HepG2 (cell line): ENCODE measurements at places on chromosomes 5 and 9. TPM values are rescaled to one million over a fixed set of nuclear protein-coding genes. Genes with fewer than 3 reads are reported as not detected.

DNA sequence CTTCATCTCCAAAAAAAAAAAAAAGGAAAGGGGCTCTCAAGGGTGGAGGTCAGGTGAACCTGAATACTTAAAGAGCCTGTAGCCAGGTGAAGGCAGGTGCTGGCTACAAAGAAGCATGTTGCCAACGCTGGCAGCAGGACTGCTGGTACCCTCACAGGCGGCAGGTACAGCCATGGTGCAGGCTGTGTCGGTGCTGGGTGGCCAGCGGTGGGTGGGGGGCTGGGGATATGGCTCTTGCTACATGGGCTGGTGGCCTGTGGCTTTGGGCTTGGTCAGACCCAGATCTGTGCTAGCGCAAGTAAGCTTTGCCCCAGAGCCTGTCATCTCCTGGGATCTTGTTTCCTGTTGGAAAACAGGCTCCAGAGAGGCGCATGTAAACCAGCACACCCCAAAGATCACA, 86.3 kb upstream of the PHYKPL start:
- H3K4me1 ChIP-seq: no peaks in the 10 kb centered on the region
- no peak overlapping the region for H3K4me3 ChIP-seq
- H3K36me3 ChIP-seq: no peaks in the 10 kb centered on the region
- H3K27me3 ChIP-seq: peaks cover 12% of the 10 kb centered on the region; the same call in 2 of the 3 replicates
- no peak for DNase-seq

Gene ERAP2
- total RNA-seq: 12.8 and 16.6 TPM in 2 replicates

Gene CNTNAP3B
- total RNA-seq: 1.2 and 3.8 TPM in 2 replicates

DNA sequence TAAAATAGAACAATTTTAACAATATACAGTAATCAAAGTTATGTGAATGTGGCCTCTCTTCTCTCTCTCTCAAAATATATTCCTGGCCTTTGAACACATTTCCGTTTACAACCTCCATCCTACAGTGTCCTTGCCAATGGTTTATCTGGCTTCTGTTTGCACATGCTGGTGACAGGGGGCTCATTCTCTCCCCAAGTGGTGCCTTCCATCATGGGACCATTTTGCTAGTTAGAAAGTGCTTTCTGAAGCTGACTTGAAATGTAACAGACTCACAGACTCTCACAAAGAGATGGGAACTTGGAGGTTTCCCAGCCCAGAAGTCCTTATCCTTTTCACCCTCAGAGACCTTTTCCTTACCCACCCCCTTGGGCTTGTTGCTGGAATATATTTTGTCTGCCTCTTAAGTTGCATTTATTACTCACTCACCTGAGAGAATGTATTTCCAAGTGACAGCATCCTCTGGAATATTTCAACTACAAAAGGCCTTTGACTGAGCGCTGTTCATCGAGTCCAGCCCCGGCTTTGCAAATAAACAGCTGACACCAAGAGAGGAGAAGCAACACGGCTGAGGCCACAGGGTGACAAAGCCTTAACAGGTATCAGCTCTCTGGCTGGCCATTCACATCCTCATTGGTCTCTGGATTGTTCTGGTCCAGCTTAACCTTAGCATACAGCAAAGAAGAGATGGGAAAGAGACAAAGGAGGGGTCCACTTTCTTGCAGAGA, 17.5 kb upstream of the ALDH1B1 start:
- peaks cover 65% of the 10 kb centered on the region for H3K4me1 ChIP-seq
- H3K27me3 ChIP-seq: no peaks in the 10 kb centered on the region
- peak overlapping the region; percentile 14; the same call in 1 of the 2 replicates for H3K4me3 ChIP-seq

DNA sequence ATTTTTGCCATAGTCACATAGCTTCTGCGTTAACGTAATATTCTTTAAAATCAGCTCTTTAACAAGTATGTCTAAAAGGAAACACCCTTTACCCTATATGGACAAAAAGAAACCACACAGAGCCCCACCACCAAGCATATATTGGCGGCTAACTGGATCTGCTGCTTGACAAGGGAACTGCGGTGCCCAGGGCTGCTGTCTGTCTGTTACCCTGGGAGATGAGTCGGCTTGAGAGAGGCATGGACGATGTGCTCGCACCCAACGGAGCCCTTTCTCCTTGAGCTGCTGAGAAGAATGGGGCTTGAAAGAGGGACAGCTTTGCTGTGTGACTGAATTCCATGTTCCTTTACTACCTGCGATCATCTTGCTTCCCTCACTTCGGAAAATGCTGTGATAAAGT, 158.6 kb upstream of the SHB start:
- no peaks in the 10 kb centered on the region for H3K36me3 ChIP-seq
- no peaks in the 10 kb centered on the region for H3K27me3 ChIP-seq
- H3K4me3 ChIP-seq: no peak overlapping the region

DNA sequence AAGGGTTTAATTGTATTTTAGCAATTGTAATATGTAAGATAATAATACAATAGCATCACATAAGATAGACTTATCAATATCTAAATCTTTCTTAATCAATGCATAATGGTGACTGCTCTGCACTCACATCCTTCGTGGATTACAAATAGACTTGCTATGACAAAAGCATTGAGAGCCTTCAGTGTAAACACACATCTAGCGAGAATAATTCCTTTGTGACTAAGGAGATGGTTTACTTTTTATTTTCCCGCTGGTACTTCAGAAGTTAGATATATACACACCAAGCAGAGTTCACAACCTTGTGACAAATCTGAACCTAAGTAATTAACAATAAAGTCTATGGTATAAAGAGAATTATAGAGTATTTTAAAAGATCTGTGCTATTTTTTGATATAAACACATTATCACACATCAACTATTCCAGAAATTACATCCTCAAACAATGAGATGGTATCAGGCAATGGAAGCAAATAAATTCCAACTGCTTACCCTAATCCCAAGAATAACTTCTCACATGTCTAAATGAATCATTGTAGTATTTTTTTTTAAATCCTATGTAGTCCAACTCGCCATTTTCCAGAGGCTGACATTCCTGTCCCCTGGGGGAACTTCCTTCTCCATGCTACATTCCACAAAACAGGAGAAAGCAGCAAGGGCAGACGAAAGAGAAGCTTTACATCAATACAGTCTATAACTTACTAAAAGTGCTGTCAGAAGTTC, 51.2 kb downstream of the MAPKAP1 start:
- no peak for DNase-seq
- H3K4me1 ChIP-seq: no peaks in the 10 kb centered on the region
- H3K27ac ChIP-seq: no peak overlapping the region
- H3K4me3 ChIP-seq: no peak overlapping the region
- H3K36me3 ChIP-seq: no peaks in the 10 kb centered on the region

- H3K4me3 ChIP-seq: no peak overlapping the region
- H3K27ac ChIP-seq: no peak overlapping the region
- H3K4me1 ChIP-seq: no peaks in the 10 kb centered on the region
- DNase-seq: no peak
- H3K27me3 ChIP-seq: no peaks in the 10 kb centered on the region
Observed at GRCh38 chr5:163604013-163604412, 98.6 kb downstream of the MAT2B start.

DNA sequence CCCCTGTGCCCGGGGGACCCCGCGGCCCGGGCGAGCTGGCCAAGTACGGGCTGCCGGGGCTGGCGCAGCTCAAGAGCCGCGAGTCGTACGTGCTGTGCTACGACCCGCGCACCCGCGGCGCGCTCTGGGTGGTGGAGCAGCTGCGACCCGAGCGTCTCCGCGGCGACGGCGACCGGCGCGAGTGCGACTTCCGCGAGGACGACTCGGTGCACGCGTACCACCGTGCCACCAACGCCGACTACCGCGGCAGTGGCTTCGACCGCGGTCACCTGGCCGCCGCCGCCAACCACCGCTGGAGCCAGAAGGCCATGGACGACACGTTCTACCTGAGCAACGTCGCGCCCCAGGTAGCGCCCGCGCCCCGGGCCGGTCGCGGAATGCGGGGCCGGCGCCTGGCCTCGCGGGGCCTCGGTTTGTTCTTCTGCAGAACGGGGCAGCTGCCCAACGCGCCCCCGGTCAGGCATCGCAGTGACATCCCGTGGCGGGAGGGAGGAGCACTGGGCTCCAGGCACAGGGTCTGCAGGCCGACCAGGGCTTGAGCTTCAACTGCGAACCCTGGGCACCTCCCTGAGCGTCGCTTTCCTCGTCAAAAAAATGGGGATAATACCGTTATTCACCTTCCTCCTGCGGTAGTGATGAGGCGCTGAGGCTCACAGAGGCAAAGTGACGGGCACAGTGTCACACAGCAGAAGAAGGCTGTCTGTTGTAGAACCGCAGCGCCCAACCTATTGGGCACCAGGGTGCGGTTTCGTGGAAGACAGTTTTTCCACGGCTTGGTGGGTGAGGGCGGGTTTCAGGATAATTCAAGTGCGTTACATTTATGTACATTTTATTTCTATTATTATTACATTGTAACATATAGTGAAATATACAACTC, 777 bp downstream of the ENDOG start:
- peak overlapping the region; percentile 77 for H3K27ac ChIP-seq
- no peak for DNase-seq
- H3K27me3 ChIP-seq: no peaks in the 10 kb centered on the region
- H3K4me1 ChIP-seq: peaks cover 29% of the 10 kb centered on the region
- H3K36me3 ChIP-seq: peaks cover 10% of the 10 kb centered on the region
- H3K4me3 ChIP-seq: peak overlapping the region; percentile 80

Gene DOCK8
- total RNA-seq: 0.38 and 0.63 TPM in 2 replicates

DNA sequence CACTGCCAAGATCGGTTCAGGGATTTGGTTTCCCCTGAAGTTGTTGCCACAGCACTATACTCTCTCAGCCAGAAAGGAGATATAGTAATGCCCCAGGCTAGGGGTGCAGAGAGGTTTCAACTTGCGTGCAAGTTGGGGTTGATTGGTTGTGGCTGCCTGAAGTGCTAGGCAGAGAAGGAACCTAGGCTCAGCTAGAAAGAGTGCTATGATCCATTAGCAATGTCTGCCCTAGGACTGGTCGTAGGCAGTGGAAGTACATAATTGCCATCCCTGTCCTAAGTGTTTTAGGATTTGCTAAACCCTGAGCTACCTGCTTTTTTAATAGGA, 136.6 kb upstream of the SMIM23 start:
- H3K27me3 ChIP-seq: peaks cover 23% of the 10 kb centered on the region; the same call in 1 of the 3 replicates
- H3K4me1 ChIP-seq: no peaks in the 10 kb centered on the region
- DNase-seq: no peak

- H3K36me3 ChIP-seq: no peaks in the 10 kb centered on the region
- H3K27ac ChIP-seq: no peak overlapping the region
- 0 out of 2 replicates have a peak, but pooled peaks cover 1% of the 10 kb centered on the region for H3K27me3 ChIP-seq
- no peaks in the 10 kb centered on the region for H3K4me1 ChIP-seq
Observed at GRCh38 chr5:170278611-170279458, 18.7 kb downstream of the LCP2 start.

Gene ANKS6
- 7.0 and 8.8 TPM in 2 replicates for total RNA-seq

- H3K27ac ChIP-seq: no peak overlapping the region
- no peak for DNase-seq
- no peaks in the 10 kb centered on the region for H3K4me1 ChIP-seq
- peaks cover 20% of the 10 kb centered on the region; the same call in 2 of the 3 replicates for H3K27me3 ChIP-seq
- no peak overlapping the region for H3K4me3 ChIP-seq
Observed at GRCh38 chr5:37875051-37875787, 35.4 kb upstream of the GDNF start.

Gene C9
- not detected in 2 replicates for total RNA-seq

GRCh38 chr9:91474656-91475055, 51.0 kb upstream of the NFIL3 start:
- H3K4me3 ChIP-seq: no peak overlapping the region
- peaks cover 14% of the 10 kb centered on the region for H3K27me3 ChIP-seq
- no peaks in the 10 kb centered on the region for H3K36me3 ChIP-seq
- H3K4me1 ChIP-seq: no peaks in the 10 kb centered on the region
- DNase-seq: no peak

Gene SOHLH1
- 0.15 and 0.32 TPM in 2 replicates for total RNA-seq

Gene BHMT
- total RNA-seq: 6.4 and 10.9 TPM in 2 replicates

DNA sequence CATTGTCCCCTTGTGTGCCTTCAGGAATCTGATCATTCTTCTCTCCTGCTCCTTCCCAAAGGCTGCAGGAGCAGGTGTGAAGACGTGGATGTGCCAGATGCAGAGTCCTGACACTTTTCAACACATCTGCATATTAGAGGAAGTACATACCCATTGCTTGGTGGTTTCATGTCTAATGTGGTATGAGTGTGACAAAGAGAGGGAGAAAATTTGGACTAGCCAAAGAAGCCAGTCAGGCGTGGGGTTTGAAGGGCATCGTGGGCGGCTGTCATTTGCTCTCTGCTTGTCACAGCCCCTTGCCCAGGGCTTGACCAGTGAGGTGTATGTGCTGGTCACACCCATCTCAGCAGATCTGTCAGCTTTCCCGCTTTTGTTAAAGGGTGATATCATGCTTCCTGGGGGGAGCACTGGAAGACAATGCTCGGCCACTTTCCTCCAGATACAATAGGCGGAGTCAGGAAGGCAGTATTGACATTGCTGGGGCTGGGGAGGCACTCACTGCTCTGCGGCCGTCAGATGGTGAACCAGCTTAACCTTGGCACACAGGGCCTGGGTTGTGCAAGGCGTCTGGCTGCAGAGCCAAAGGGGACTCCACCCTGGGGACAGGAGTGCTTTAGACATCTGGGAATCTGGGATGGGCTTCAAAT, 8.6 kb downstream of the TEK start:
- no peaks in the 10 kb centered on the region for H3K36me3 ChIP-seq
- H3K27me3 ChIP-seq: peaks cover 33% of the 10 kb centered on the region; the same call in 2 of the 3 replicates
- H3K4me3 ChIP-seq: no peak overlapping the region
- H3K27ac ChIP-seq: no peak overlapping the region

DNA sequence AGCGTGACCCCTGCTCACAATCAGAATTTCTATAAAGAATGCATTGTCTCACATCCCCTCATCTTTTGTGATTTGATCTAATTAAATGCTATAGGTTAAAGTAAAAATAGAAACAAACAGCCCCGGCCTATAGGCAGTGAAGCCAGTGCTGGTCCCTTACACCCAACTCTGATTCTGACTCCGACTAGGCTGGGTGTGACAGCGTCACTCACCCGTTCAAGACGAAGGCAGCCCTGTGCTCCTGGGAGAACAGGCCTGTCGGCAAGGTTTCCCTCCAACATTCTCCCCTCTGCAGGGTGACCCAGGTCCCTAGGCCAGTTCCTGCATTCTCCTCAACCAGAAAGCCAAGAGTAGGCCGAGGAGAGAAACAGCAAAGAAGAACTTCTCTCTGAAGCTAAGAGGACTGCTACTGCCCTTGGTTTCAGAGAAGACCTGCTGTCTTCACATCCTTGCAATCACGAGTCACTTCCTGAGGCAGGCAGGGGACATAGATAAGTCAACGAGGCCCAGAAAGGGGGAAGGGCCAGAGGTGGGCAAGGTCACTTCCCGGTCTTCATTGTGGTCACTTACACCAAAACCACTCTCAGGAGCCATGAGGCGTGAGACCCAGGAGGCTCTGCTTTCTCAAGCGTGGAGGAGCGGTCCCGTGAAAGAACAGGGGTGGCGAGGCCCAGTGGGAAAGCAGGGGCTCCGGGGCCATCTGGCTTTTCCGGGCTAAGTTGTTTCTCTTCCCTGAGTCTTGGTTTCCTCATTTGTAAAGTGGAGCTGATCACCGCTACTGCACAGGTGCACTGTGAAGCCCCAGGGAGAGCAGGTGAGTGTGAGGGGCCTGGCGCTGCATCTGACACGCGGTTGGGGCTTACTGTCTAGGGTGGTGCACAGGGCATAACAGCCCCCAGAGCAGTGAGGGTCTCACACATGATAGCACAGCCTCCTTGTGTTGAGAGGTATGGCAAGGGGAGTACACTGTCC, 200.8 kb downstream of the CRB2 start:
- peaks cover 29% of the 10 kb centered on the region; the same call in 2 of the 3 replicates for H3K36me3 ChIP-seq
- H3K4me3 ChIP-seq: no peak overlapping the region
- no peaks in the 10 kb centered on the region for H3K4me1 ChIP-seq
